ENCODE measurements at places on chromosomes 5 and 9.

- DNase-seq: no peak
These were observed 148.4 kb downstream of the HSPA4 start for GRCh38 chr5:133200256-133200655.

DNA sequence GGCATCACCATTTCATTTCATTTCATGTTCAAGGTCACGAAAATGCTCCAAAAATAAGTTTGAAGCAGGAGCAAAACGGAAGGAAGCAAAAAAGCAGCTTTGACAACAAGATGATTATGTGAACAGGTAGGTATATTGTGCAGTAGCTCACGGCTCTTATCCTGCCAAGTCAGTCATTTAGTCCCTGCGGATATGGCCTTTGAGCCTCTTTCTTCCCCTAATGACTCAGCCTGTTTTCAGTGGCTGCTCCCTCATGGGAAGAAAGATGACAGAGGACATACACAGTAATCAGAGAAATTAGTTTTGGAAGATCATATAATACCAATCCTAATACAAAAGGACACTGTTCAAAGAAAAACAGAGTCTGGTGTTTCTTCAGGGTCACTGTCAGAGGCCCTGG is 155.8 kb upstream of the GRAMD2B start:
- DNase-seq: no peak

DNA sequence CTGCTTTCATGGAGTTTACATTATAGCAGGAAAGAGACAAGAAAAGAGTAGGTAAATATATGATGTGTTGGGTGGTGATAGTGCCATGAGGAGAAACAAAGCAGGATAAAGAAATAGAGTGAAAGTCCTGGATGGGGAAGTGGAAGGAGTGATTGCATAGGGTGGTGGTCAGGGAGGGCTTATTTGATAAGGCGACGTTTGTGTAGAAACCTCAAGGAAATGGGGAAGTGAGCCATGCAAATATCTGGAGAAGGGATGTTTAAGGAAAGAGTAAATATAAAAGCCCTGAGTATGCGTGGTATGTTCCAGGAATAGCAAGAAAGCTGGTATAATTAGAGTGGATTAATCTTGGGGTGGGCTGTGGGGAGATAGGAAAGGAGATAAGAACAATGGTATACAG is 134.7 kb upstream of the SV2C start:
- DNase-seq: no peak

- no peak for DNase-seq
These were observed 319.1 kb downstream of the ZSWIM6 start for GRCh38 chr5:61651195-61651594.

DNA sequence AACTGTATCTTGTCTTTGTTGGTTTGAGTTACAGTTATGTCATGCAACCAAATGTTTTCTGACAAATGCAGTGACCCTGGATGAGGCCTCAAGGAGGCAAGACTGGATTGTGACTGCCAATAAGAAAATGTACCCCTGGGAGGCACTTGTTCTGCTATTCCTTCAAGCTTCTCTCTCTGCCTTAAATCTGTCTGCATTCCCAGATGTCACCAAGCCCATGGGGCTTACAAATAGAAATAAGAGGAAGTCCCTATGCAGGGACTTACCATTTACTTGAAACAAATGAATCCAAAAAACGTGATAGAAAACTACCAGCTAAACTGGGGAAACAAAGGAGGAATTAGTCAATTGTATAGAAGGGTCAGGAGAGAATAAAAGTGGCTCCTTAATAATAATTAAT is 8.2 kb upstream of the PARP8 start:
- DNase-seq: no peak

DNA sequence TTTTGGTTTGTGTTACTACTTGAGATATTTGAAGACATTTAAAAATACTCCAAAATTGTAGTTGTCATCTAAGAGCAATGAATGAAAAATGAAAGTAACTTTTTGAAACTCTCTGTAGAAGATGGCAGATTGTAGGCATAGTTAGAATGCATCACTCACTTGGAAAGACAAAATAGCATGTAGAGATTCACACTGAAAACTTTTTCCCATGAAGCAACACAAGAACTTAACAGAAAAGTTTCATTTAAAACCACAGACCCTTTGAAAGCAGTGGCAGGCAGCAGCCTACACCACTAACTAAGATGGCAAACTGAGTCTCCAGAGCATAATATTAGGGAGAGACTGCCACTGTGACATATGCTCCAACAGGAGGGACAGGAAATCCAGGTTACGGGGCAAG is 18.9 kb upstream of the FAM174A start:
- no peak for DNase-seq

All from activated CD4-positive, alpha-beta T cell treated with anti-CD3 and anti-CD28 coated beads for 24 hours (primary cell).